ENCODE measurements at places on chromosomes 1 and 21.

- DNase-seq = no peak
Measured at GRCh38 chr1:215631489-215631888, 64.4 kb downstream of the KCTD3 start.

- DNase-seq = no peak
Measured at GRCh38 chr1:199269241-199269640, 630.4 kb downstream of the PTPRC start.

- DNase-seq = no peak
Measured at GRCh38 chr1:6248161-6248776, 4.3 kb downstream of the HES3 start.

DNA sequence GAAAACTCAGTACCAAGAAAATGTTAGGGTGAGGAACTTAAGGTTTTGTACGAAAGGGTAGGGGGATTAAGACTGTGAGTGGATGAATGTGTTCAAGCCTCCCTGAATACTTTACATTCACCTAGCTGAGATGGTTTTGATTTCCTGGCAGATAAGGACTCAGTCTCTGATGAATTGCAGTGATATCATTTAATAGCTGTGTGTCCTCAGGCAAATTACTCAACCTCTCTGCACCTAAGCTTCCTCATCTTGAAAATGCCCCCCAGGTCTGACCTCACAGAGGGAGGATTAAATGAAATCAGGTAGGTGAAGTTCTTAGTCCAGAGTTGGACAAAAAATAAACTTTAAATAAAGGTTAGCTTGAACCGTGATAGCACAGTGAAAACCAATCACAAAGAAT is 48.4 kb downstream of the CAMK2N1 start:
- no peak for DNase-seq

DNA sequence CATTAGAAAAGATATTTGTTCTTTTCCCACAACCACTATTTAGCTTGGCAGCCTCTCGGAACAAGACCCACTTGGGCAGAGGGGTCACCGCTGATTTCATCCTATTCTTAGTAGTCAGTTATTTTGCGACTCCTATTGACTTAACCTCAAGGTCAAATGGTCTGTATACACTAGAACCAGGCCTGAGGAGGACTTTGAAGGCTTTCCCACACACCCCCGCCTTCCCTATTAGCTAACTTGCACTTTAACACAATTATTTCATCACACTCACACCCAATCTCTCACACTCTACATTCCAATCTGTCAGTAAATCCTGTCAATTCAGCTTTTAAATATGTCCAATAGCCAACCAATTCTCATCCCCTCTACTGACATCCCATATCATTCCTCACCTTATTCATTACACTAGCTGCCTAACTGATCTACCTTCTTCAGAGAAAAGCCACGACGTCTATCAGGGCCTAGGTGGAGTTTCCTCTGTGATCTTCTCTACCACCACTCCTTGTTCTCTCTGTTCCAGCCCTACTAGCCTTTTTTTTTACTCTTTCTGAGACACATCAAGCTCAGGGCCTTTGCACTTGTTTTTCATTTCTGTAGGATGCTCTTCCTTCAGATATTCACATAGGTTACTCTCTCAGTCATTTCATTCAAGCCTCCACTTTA is 1.0 kb upstream of the NIBAN1 start:
- DNase-seq = no peak

- peak; percentile 79 for DNase-seq
Measured at GRCh38 chr1:55503663-55504305, 288.6 kb upstream of the USP24 start.

- no peak for DNase-seq
Measured at GRCh38 chr1:198298640-198299039, 141.8 kb downstream of the NEK7 start.

DNA sequence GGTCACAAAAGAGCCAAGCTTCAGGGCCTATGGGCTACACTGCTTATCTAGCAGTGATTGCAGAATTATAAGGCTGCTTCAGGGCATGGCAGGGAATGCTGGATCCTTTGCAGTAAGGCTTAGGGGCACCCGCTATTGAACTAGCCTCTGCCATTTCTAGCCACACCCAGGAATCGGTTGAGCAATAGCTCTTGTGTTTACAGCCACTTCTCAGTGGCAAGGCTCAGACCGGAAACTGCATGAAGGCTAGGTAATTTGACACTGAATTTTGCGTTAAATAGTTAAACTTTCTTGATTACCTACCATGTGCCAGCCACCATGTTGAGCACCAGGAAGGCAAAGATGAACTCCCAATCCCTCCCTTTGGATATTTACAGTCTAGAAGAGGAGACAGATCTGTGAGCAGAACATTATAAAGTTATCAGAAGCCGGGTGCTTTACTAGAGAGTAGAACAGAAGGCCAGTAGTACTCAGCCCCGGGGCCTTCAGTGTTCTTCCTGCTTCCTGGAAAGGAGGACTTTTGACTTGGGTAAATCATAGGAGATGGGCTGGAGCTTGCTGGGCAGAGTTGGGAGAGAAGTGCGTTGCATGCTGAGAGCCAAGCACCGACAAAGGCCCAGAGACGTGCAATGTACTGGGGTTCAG is 98.6 kb upstream of the LPGAT1 start:
- DNase-seq = peak; percentile 59

GRCh38 chr1:30912913-30913652 is 4.5 kb upstream of the SDC3 start:
- DNase-seq = no peak

DNA sequence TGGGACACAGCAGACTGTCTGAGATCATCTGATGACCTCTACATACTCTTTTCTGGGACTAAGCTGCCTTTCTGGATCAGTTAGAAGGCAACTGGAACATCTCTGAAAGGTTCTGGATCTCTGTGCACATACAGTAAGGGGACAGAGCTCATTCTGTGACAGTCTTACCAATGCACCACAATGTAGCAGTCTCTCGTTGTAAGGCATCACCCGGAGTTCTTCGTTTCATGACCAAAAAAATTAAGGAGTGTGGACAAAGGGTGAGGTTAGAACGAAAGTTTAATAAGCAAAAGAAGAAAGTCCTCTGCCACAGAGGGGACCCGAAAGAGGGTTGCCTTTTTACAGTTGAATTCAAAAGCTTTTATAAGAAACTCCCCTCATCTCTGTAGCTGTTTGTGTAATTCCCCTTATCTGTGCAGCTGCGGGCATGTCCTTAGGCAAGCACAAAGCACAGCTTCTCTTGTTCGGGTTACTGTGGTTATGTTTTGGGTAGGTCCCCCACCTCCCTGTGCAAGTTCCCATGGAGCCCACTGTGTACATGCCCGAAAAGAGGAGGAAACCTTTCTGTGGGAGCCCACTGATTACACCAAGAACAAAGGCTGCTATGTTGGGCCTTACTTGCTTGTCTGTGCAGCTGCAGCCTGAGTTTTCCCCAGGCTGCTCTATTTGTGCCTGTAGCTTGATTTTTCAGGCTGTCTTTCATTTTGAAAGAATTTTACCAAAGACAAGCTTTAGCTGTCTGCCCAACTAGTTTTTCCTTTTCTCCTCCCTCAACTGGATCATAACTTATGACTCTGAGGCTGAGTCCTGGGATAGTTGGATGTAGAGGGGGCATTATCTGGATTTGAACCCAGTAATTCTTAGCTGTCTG is 53.1 kb upstream of the CACNA1E start:
- no peak for DNase-seq

DNA sequence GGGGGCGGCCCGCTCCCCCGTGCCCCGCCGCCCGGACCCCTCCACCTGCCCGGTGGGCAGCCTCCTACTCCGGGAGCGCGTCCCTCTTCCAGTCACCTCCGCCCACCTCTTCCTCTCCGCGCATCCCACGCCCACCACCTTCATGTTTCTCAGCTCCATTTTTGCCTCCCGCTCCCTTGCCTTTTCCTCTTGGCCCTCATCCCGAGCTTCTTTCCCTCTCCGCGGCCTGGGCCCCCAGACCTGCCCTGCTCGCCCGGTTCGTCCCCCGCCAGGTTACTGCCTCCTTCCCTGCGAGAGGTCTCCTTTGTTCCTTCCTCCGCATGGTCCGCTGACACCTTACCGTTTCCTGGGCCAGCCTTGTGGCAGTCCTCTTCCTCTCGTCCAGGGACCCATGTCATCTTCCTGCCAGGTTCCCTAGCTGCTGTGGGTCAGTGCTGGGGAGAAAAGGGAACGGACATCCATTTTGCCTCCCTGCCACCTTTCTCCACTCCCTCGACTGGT is 563 bp downstream of the QSOX1 start:
- DNase-seq = peak; percentile 25

DNA sequence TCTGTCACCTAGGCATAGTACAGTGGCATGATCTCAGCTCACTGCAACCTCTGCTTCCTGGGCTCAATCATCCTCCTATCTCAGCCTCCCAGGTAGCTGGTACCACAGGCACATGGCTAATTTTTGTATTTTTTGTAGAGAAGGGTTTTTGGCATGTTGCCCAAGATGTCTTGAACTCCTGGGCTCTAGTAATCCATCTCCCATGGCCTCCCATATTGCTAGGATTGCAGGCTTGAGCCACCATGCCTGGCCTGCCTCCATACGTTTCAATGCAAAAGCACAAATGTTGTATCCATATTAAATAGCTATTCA is 17.6 kb upstream of the GBP3 start:
- DNase-seq = no peak

DNA sequence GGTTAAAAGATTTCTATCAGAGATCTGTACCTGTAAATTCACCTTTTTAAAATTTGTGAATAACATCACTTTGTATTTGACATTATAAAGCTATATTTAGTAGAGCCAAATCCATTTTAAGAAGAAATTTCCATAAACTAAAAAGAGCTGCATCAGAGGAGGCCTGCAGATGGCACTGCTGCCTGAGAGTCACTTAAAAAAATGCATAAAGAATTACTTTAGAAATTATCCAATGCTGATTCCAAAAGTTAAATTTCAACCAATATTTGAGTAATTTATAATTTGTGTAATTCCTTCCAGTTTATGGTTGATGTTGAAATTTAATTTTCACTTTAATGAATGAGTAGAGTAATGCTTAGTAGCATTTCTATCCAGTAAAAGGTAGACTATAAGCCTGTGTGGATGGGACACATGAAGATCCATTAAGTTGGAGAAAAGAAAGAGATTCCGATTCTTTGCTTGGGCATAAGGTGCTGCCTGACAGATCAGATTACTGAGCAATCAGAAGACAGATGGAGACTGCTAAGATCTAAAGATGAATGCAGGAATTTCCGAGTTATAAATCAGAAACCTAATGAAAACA is 20.7 kb upstream of the RPE65 start:
- DNase-seq = no peak

GRCh38 chr1:226708342-226708780 is 30.7 kb downstream of the ITPKB start:
- no peak for DNase-seq

GRCh38 chr1:26752519-26752918 is 35.2 kb upstream of the PIGV start:
- no peak for DNase-seq

DNA sequence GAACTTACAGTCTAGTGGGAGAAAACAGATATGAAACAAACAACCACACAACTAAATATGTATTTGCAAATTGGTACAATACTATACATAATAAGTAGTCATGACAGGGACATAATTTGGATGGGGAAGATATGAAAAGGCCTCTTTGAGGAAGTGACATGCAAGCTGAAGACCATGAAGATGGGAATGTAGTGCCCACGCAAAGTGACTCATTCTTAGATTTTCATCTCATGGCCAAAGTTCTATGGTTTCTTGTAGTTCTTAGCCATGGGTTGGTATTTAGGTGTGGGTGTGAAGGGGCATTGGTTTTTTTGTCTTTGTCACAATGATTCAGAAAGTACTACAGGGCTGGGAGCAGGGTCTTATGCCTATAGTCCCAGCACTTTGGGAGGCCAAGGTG is 105.4 kb upstream of the FAM78B start:
- no peak for DNase-seq

DNA sequence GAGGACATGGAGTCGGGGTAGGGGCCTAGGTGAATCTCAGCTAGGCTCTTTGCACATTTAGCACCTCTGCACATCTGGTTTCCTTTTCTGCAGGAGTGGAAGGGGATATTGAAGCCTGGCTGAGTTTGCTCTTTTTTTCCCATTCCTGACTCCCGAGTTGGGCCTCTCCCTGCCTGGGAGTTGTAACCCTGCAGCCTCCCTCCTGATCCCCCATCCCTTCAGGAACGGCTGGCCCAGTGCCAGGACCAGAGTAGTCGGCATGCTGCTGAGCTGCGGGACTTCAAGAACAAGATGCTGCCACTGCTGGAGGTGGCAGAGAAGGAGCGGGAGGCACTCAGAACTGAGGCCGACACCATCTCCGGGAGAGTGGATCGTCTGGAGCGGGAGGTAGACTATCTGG is 836 bp downstream of the OLFML3 start:
- peak; percentile 12 for DNase-seq

DNA sequence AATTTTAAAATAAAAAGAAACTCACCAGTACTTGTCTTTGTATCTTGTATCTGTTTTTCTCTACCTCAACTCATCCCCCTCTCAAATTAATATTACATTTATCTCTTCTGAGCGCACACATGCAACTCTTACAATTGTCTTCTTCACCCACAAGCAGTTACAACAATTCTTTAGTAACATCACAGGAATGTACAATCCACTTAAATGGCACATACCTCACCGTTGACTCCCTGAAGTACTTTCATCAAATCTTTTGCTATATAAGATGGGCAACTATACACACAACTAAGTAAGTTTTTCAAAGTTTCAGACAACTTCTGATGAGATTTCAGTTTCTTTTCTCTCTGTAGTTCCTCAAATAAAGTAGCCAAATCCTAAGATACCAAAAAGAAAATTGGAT is 28.3 kb downstream of the HEATR1 start:
- no peak for DNase-seq

GRCh38 chr1:30685796-30686165 is 37.6 kb downstream of the MATN1 start:
- no peak for DNase-seq

GRCh38 chr1:19462781-19463503 is 22.4 kb downstream of the CAPZB start:
- no peak for DNase-seq

DNA sequence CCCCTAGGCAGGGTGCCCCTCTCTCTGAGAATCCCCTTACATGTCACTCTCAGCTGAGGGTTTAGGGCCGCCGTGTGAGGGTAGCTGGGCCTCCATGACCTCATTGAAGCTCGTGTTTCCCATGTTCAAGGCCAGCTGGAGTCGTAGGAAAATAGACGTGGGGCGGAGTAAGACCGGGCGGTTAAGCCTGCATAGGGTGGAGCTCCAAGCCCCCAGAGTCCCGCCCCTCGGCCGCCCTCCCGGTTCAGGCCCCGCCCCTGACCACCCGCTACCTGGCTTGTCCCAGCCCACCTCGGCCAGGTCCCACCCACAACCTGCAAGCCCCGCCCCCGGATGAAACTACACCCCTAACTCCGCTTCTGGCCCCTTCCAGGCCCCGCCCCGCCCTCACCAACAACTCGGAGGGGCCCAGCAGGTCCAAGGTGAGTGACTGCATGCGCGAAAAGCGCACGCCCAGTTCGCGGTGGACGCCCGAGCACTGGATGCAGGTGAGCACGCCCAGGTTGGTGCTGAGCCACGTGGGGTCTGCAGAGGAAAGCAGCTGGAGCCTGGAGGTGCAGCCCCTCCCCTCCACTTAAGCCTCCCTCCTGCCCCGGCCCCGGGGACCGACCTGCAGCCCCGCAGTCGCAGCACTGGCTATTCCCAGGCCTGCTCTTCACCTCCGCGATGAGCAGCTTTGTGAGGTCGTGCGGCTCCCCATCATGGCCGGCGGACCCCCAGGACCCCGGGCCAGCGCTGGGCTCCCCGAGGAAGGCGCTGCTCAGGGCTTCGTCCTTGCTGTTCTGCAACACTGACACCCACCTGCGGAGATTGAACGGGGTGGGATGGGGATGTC is 12.2 kb upstream of the TCEA3 start:
- DNase-seq = no peak

GRCh38 chr1:117600966-117601365 is 4.9 kb upstream of the TENT5C start:
- no peak for DNase-seq

All from DMS79 (cell line).